ENCODE measurements at places on chromosomes 5 and 9. TPM values are rescaled to one million over a fixed set of nuclear protein-coding genes. Genes with fewer than 3 reads are reported as not detected.

RNF208 gene
- 6.7 TPM for total RNA-seq

ADRA1B gene
- 20.6 TPM for total RNA-seq

PCDHGA12 gene
- total RNA-seq: 18.5 TPM

GFI1B gene
- total RNA-seq: not detected

ACTL7A gene
- total RNA-seq: not detected

SOX30 gene
- not detected for total RNA-seq

GGTA1 gene
- 2.6 TPM for total RNA-seq

CAAP1 gene
- 59.5 TPM for total RNA-seq

SLCO6A1 gene
- not detected for total RNA-seq

GABBR2 gene
- total RNA-seq: not detected

GMCL2 gene
- not detected for total RNA-seq

CDC26 gene
- total RNA-seq: 1.2 TPM

SAXO1 gene
- total RNA-seq: 0.11 TPM

ROR2 gene
- total RNA-seq: 0.32 TPM

GARNL3 gene
- 162 TPM for total RNA-seq

PCDHA12 gene
- not detected for total RNA-seq

LAMC3 gene
- total RNA-seq: 1.6 TPM

SH2D3C gene
- total RNA-seq: 49.5 TPM

SAPCD2 gene
- 8.7 TPM for total RNA-seq

LVRN gene
- total RNA-seq: 4.2 TPM

OBP2B gene
- total RNA-seq: not detected

TEK gene
- total RNA-seq: 31.8 TPM

DPM2 gene
- total RNA-seq: 18.2 TPM

ARID3C gene
- total RNA-seq: not detected

FOXD4L3 gene
- not detected for total RNA-seq

MEGF10 gene
- 0.11 TPM for total RNA-seq

SEMA5A gene
- 18.4 TPM for total RNA-seq

FBXW5 gene
- 421 TPM for total RNA-seq

PLPP7 gene
- 15.8 TPM for total RNA-seq

FAM151B gene
- total RNA-seq: not detected

SLC1A1 gene
- 6.5 TPM for total RNA-seq

AQP7 gene
- total RNA-seq: 18.9 TPM

GPR151 gene
- not detected for total RNA-seq

RNF20 gene
- 47.7 TPM for total RNA-seq

QRFP gene
- not detected for total RNA-seq

FOXD4L5 gene
- total RNA-seq: not detected

PROB1 gene
- total RNA-seq: 4.3 TPM

INSL4 gene
- total RNA-seq: not detected

CARD6 gene
- 8.2 TPM for total RNA-seq

PCDHAC2 gene
- not detected for total RNA-seq

CCDC152 gene
- total RNA-seq: not detected
